CD4-positive, CD25-positive, alpha-beta regulatory T cell (primary cell): ENCODE measurements at places on chromosomes 13 and 19. TPM values are rescaled to one million over a fixed set of nuclear protein-coding genes. Genes with fewer than 3 reads are reported as not detected.

DNA sequence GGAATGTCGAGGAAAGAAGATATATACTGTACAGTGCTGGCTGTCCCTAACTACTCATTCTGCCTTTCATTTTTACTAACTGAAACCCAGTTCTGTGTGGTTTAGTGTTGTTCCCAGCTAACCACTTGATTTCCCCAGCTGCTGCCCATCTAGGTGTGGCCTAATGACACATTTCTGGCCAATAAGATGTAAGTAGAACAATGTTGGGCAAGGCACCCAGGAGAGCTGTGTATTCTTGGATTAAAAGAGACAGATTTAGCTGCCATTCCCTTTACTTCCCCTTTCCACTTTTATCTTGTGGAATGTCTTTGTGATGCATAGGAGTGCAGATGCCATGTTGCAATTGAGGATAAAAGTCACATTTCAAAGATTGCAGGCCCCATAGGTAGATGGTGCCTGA lies 28.3 kb upstream of the PCDH9 start:
- no peaks in the 10 kb centered on the region for H3K36me3 ChIP-seq
- no peak overlapping the region for H3K4me3 ChIP-seq
- no peaks in the 10 kb centered on the region for H3K4me1 ChIP-seq
- no peak overlapping the region for H3K27ac ChIP-seq
- no peak for DNase-seq
- no peaks in the 10 kb centered on the region for H3K27me3 ChIP-seq

PTPRH gene
- total RNA-seq, result not detected

DNA sequence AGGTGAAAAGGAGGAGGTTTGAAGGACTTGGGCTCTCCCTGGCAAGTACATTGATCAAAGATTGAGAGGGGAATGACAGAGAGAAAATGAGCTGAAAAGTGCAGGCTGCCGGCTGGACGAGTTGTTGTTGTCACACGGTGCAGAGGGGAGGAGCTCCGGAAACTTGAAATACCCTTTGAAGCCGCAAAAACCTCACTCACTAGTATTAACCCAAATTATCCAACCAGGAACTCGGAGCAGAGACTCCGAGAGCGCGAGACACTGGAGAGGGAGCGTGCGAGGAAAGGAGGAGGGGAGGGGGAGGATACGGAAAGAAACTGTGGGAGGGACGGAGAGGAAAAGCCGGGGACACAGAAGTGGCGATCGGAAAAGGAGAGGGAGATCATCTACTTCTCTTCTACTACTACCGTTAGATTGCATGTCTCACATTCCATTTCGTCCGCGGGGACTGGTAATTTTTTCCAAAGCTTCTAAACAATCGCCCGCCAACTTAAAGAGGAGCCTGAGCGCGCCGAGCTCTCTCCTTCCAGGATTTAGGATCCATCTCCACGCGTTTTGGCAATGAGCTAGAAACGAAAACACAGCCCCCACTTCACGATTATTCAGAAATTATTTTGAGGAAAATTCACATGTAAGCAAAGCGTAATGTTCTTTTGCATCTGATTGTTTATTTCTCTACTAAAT lies at the start of gene DACH1:
Gene DACH1 (minus strand): TSS at position 74 of the 684 bp plus-strand sequence.
- H3K36me3 ChIP-seq, result no peaks in the 10 kb centered on the region
- peaks cover 13% of the 10 kb centered on the region for H3K27me3 ChIP-seq
- DNase-seq, result peak; percentile 31
- H3K4me1 ChIP-seq, result peaks cover 7% of the 10 kb centered on the region
- no peak within 1 kb of the TSS for H3K4me3 ChIP-seq

CEACAM5 gene
- total RNA-seq, result not detected

EHD2 gene
- total RNA-seq, result 0.86 TPM

GRCh38 chr19:12786952-12787351 lies 4.3 kb upstream of the JUNB start:
- no peaks in the 10 kb centered on the region for H3K36me3 ChIP-seq
- peak overlapping the region; percentile 100 for H3K27ac ChIP-seq
- no peak for DNase-seq
- H3K4me3 ChIP-seq, result no peak overlapping the region
- H3K27me3 ChIP-seq, result no peaks in the 10 kb centered on the region
- peaks cover 73% of the 10 kb centered on the region for H3K4me1 ChIP-seq

PROSER3 gene
- total RNA-seq, result 39.5 TPM

- H3K36me3 ChIP-seq, result peaks cover 6% of the 10 kb centered on the region
- peak; percentile 95 for DNase-seq
- peak overlapping the region; percentile 52 for H3K4me3 ChIP-seq
- H3K4me1 ChIP-seq, result peaks cover 37% of the 10 kb centered on the region
Observed at GRCh38 chr13:48505597-48506091, 27.2 kb downstream of the RCBTB2 start.

DNA sequence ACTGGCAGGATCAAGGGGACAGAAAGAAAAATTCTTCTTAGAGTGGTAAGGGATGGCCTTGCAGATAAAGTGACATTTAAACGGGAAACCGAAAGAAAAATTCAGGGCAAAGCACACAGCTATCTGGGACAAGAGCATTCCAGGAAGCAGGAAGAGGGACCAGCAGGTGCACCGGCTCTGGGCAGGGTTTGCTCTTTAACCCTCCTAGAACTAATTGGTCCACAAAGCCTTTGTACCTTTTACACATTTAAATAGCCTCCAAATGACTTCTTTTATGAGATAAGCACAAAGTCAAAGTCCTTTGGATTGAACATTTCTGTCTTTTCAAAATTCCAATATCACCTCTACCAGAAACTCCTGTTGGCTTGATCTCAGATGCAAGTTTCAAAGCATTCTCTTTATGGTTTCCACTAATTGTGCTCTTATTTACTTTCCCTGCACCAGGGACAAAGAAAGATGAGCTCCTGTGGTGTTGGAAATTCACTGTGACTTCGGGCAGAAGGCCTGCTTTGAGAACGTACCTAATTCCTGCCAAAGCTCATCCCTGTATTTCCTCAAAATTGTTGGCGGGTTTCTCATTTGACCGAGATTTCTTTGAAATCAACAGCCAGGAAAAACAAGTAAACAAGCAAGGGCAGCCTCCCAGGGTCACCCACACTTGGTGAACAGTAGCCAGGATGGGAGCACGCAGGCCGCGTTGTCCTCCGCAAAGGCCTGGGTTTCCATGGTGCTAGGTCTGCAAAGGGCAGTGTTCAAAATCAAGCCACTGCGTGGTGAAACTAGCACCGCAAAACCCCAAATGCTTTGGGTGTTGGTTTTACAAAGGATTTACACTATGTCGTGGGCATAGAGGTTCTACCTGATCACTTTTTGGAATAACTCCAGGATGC lies 98.6 kb downstream of the IRS2 start:
- no peak overlapping the region for H3K27ac ChIP-seq
- no peaks in the 10 kb centered on the region for H3K27me3 ChIP-seq
- no peak overlapping the region for H3K4me3 ChIP-seq
- DNase-seq, result no peak
- no peaks in the 10 kb centered on the region for H3K36me3 ChIP-seq

DNA sequence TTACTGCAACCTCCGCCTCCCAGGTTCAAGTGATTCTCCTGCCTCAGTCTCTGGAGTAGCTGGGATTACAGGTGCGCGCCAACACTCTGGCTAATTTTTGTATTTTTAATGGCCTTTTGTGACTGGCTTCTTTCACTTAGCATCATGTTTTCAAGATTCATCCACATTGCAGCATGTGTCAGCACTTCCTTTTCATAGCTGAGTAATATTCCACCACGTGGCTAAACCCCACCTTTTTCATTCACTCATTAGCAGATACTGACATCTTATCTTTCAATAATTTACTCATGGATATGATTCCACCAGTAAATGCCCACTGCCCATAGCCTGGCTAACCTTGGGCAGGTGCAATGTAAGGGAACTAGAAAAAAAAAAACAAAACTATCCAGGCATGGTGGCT lies 6.9 kb downstream of the C5AR1 start:
- no peak for DNase-seq
- no peaks in the 10 kb centered on the region for H3K4me1 ChIP-seq
- H3K27me3 ChIP-seq, result no peaks in the 10 kb centered on the region
- H3K36me3 ChIP-seq, result no peaks in the 10 kb centered on the region
- no peak overlapping the region for H3K4me3 ChIP-seq
- no peak overlapping the region for H3K27ac ChIP-seq

DNA sequence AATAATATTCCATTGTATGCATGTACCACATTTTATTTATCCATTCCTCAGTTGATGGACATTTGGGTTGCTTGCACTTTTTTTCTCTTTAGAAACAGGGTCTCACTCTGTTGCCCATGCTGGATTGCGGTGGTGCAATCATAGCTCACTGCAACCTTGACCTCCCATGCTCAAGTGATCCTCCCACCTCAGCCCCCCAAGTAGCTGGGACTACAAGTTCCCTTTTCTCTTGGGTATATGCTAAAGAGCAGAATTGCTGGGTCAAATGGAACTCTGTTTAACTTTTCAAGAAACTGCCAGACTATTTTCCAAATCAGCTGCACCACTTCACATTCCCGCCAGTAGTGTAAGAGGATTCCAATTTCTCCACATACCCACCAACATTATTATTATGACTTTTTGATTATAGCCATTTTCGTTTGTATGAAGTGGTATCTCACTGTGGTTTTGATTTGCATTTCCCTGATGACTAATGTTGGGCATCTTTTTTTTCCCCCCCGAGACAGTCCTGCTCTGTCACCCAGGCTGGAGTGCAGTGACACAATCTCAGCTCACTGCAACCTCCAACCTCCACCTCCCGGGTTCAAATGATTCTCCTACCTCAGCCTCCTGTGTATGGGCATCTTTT lies 7.6 kb upstream of the IPO5 start:
- no peak overlapping the region for H3K27ac ChIP-seq
- H3K4me3 ChIP-seq, result no peak overlapping the region
- H3K4me1 ChIP-seq, result no peaks in the 10 kb centered on the region
- H3K27me3 ChIP-seq, result no peaks in the 10 kb centered on the region
- no peaks in the 10 kb centered on the region for H3K36me3 ChIP-seq

DNA sequence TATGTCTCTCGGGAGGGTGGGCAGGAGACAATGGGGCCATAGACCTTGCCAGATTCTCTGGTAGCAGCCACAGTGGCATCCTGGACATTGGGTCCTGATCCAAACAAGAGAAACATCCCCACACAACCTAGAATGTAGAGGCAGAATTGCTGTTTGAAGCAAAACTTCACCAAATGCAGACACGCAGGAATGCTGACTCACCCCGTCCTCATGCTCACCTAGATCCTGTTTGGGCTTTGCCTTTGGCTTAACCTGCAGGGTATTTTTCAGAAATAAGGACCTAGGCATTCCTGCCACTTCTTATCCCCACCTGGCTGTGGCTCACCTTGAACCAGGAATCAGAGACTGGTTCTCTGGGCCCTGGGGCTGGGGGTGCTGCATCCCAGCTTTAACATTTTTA lies 7.3 kb downstream of the TBC1D17 start:
- no peaks in the 10 kb centered on the region for H3K27me3 ChIP-seq
- H3K27ac ChIP-seq, result no peak overlapping the region
- H3K4me1 ChIP-seq, result peaks cover 5% of the 10 kb centered on the region
- H3K36me3 ChIP-seq, result peaks cover 46% of the 10 kb centered on the region
- DNase-seq, result no peak

- no peak overlapping the region for H3K4me3 ChIP-seq
- peak; percentile 78 for DNase-seq
- no peaks in the 10 kb centered on the region for H3K27me3 ChIP-seq
- no peaks in the 10 kb centered on the region for H3K36me3 ChIP-seq
- H3K4me1 ChIP-seq, result no peaks in the 10 kb centered on the region
Observed at GRCh38 chr19:29770648-29771047, 41.1 kb upstream of the CCNE1 start.

RDH8 gene
- total RNA-seq, result not detected

GRCh38 chr19:40193587-40193849 lies 2.3 kb downstream of the MAP3K10 start:
- H3K4me3 ChIP-seq, result no peak overlapping the region
- H3K36me3 ChIP-seq, result no peaks in the 10 kb centered on the region
- H3K4me1 ChIP-seq, result peaks cover 22% of the 10 kb centered on the region

SERP2 gene
- total RNA-seq, result not detected

GRCh38 chr13:112771139-112771876 lies 81.5 kb downstream of the ATP11A start:
- H3K27me3 ChIP-seq, result no peaks in the 10 kb centered on the region
- H3K4me3 ChIP-seq, result no peak overlapping the region
- DNase-seq, result no peak

GRCh38 chr19:39810424-39810823 lies 23.5 kb downstream of the DYRK1B start:
- DNase-seq, result no peak
- no peak overlapping the region for H3K27ac ChIP-seq
- H3K27me3 ChIP-seq, result no peaks in the 10 kb centered on the region

PODNL1 gene
- total RNA-seq, result not detected

GRCh38 chr19:1445185-1445931 lies 4.6 kb upstream of the APC2 start:
- no peak overlapping the region for H3K27ac ChIP-seq
- H3K36me3 ChIP-seq, result peaks cover 15% of the 10 kb centered on the region

SIGLEC9 gene
- 1.1 TPM for total RNA-seq

GRCh38 chr13:23790577-23791170 lies 98.5 kb downstream of the MIPEP start:
- H3K4me1 ChIP-seq, result peaks cover 12% of the 10 kb centered on the region
- no peak overlapping the region for H3K4me3 ChIP-seq
- no peaks in the 10 kb centered on the region for H3K27me3 ChIP-seq
- no peak overlapping the region for H3K27ac ChIP-seq
- H3K36me3 ChIP-seq, result no peaks in the 10 kb centered on the region
- no peak for DNase-seq

- H3K36me3 ChIP-seq, result no peaks in the 10 kb centered on the region
- no peak overlapping the region for H3K4me3 ChIP-seq
- H3K27ac ChIP-seq, result no peak overlapping the region
Observed at GRCh38 chr19:7602240-7602934, 6.7 kb downstream of the CAMSAP3 start.

IL17D gene
- not detected for total RNA-seq

DNA sequence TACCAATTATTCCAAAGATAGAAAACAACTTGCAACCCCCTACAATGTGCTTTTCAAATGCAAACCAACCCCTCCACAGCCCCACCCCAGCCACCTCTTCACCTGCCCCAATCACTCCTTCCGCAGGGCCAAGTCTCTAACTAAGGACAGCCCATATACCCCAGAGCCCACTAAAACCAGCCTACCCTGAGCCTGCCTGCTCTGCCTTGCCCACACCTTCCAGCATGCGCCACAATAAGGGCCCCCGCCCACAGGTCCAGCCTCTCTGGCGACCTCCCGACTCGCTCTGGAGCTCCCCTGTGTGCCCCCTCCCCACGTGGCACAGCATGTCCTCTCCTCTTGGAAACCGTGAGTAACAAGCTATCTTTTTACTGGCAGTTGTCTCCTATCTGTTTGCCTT lies 42.8 kb upstream of the MEDAG start:
- DNase-seq, result no peak
- H3K4me1 ChIP-seq, result no peaks in the 10 kb centered on the region
- H3K4me3 ChIP-seq, result no peak overlapping the region

ACER1 gene
- 0.54 TPM for total RNA-seq

GRCh38 chr19:40584007-40584406 lies 7.3 kb downstream of the SHKBP1 start:
- no peaks in the 10 kb centered on the region for H3K4me1 ChIP-seq
- no peak for DNase-seq
- H3K27ac ChIP-seq, result no peak overlapping the region
- H3K36me3 ChIP-seq, result peaks cover 85% of the 10 kb centered on the region
- no peaks in the 10 kb centered on the region for H3K27me3 ChIP-seq

- no peaks in the 10 kb centered on the region for H3K27me3 ChIP-seq
- peak overlapping the region; percentile 92 for H3K27ac ChIP-seq
- peak overlapping the region; percentile 93 for H3K4me3 ChIP-seq
- DNase-seq, result no peak
Observed at GRCh38 chr19:58304255-58304654, 922 bp upstream of the ERVK3-1 start.

DLEU7 gene
- not detected for total RNA-seq
